ENCODE measurements at places on chromosomes 6 and 20.

DNA sequence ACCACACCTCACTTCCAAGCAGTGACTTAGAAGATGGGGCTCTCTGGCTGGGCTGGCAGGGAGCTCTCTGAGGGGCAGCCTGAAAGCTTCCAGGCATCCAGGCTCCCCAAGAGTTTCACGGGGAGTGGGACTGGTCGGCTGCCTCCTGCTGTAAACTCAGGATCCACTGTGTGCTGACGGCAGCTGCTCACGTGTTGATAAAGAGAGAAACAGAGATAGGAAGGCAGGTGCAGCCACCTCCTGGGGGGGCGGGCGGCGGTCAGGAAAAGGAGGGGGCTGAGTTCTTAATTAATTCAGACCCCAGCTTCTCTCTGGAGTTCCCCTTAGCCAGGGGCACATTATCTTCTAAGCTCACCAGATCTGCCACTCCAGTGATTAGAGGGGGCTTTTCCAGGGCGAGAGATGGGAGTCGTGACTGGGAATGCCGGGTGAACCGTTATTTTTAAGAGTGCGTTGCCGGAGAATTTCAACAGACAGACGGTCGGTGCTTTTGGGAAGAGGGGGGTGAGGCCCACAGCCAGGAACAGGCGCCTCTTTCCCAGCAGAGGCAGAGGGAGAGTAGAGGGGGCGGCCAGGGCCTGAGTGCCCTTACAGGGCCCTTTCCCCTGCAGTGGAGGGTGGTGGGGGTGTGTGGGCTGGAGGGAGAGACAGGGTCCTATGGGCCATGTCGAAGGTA lies 70.9 kb downstream of the CD40 start:
- DNase-seq = no peak

DNA sequence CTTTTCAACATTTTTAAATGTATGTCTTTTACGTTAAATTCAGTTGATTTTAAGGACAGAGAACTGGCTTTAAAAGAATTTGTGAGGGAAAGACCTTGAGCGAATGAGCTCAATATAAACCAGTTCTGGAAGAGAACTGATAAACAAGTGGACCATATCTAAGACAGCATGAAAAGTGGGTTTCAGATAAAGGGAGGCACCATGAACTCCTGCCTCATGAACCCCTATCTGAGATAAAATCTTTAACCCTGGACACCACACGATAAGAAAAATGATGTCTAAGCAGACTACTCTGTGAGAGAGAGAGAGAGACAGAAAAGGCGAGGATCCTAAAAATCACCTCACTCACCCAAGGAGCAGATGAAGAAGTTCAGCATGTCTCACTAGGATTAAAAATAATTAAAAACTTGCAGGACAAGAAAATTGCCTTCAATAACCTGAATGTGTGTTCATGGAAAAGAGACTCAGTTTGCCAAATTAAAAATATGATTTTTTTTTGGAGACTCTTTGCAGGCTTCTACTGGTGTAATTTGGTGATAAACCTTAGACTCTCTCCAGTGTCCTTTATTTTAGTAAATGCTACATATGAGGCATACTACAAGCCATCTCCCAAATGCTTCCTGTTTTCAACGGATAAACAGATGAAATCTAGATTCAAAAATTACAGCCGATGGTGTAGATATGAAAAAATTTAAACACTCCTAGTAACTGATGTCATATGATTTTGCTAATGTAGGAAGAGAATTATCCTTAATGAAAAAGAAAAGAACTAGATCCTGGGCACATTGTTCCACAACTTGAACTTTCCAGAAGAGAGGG lies 299.5 kb downstream of the ADGB start:
- DNase-seq = no peak

DNA sequence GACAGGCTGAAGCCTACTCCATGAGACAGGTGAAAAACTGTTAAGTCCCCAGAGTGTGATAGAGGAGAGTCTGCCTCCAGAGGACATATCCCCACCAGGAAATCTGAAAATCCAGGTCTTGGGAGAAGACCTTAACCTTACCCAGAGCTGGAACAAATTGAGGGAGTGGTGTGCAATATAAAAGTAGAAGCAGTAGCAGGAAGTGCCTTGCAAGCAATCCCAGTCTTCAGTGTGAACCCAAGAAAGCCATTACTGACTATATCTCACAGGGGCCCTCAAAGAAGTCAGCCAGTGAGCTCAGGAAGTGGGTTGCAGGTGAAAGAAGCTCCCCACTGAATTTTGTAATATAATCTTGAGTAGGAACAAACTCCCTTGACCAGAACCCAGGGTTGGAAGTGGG lies 41.9 kb upstream of the PKIB start:
- no peak for DNase-seq

DNA sequence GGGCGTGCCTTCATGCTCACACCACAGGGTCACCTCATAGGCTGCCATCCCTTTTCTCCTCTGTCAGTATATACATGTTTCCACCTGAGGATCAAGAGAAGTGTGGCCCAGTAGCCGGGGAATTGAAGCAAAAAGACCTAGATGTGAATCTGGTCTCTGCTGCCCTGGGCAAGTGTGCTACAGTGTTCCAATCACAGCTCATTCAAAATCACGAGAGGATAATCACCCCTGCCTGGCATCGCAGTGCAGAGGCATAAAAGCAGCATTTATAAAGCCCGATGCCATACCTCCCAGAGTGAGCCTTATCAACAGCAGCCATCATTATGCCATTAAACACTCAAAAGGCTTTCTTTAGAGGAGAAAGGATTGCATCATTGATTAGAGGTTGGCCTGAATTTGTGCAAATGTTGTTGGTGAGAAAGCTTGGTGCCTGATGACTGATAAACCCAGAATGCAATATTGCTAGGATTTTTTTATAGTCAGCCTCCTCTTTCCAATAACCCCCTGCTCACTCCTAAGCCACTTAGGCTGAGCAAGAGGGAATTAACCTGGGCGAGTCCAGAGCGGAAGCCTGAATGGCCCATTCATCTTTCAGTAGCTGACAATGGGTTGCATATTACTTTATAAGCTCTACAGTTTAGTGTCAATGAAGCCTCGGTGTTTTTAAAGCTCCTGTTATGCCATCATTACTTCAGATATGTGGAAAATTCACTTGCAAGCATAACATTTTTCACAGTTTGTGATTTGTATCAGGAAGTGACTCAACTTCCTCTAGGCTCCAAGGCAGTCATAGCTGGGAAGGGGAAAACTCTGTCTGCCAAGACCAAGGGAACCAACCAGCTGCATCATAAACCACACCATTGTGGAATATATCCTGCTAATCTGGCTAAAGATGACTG lies 92.5 kb upstream of the NXT1 start:
- no peak for DNase-seq

GRCh38 chr20:49288250-49288751 lies 10.4 kb upstream of the ZNFX1 start:
- DNase-seq = no peak

DNA sequence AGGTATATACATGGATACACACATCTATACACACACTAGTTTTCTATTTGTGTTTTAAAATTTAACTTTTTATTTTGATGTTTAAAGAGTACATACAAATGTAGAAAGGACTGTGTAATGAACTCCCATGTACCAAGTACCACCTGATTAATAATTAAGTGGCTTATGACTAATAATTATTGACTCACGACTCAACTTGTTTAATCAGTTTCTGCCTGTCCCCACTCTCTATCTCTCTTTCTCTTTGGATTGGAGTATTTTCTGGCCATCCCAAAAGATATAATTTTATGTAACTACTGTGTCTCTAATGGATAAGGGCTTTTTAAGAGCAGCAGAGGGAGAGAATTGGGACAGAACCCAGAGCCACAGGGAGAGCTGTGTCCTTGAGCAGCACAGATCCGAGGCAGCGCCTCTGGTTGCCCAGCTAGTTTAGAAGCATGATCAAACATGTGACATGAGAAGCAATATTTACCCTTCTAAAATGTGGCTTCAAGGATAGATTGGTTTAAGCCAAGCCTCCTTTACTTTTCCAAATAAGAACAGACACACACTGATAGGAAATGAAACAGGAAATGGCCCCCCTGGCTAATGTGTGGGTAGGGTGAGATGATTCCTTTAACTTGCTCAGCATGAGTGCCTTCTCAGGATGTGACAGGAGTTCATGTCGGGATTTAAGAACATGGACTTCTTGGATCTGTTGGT lies 81.0 kb downstream of the ERMARD start:
- DNase-seq = no peak

DNA sequence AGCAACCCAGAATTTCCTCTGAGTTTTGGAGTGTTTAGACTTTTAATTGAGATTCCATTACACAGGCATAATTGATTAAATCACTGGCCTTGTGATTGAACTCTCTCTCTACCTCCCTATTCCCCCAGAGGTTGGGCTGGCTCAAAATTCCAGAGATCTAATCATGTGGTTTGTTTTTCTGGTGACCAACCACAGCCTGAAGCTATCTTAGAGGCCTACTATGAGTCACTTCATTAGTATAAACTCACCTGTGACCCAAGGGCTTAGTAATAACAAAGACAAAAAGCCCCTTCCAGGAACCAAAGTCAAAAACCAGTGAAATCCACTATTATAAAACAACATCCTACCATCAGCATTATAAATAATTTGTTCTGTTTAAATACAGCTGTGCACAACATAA lies 992.5 kb upstream of the CITED2 start:
- DNase-seq = no peak

- no peak for DNase-seq
These were observed 136.9 kb downstream of the FOXO3 start for GRCh38 chr6:108697561-108698161.

DNA sequence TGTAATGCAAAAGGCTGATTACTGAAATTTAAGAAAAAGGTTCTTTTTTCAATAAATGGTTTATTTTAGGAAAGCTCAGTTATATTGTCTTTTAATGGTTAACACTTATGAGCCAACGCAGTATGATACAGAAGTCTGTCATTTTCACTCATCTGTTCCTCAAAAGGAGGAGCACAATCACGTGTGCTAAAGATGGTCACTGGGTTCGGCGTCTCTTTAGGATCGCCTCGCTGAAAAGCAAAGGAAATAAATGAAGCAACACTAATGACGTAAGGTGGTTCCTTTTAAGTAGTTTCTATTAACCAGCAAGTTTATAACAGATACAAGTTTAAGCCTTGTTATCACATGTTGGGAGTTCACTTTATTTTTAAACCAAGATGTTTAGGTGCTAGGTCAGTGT lies 125.7 kb downstream of the MAP3K4 start:
- DNase-seq = no peak

- DNase-seq = no peak
These were observed 75.2 kb upstream of the PMEPA1 start for GRCh38 chr20:57785061-57785460.

- DNase-seq = no peak
These were observed 84.3 kb downstream of the THBS2 start for GRCh38 chr6:169169375-169169774.

DNA sequence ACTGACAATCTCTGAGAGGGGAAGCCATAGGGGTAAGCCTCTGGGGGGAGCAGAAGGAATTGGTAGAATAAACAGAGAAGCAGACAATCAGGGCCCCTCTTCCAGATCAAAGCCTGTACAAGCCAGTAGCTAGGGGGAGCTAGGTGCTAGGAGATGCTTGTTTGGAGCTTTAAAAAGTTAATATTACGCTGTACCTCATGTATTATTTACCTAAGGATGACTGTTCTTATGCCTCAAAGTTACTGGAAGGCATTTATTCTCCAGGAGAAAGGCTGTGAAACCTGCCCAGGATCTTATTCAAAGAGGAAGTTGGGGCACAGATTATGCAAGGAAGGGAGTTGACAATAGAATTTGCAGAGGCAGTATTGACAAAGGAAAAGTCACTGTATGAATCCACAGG lies 111.8 kb upstream of the SLC35F1 start:
- no peak for DNase-seq

DNA sequence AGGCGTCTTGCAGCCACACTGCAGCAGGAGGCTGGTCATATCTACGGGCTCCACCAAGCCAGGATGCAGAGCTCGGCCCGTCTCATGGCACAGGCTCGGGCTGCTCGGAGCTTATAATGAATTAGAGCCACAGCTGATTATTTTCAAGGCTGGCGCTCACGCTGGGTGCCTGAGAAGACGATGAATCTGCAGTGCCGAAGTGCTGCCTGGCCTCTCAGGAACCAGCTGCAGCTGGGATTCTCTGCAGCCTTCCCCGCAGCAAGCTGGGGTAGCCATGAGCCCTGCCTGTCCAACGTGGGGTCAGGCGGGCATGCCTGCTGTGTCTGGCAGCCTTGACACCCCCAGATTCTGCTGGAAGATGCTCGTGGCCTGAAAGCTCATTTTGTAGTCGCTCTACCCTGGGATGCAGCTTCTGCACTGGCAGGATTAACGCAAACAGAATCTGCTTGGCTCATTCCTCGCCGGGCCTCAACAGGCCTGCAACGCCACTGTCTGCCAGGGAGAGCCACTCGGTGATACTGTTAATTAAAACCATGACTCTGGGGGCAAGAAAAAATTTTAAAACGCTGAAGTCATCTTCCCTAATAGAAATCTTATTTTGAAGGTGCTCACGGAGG lies 104.3 kb downstream of the CDH26 start:
- DNase-seq = no peak

GRCh38 chr6:31615748-31616147 lies 714 bp downstream of the AIF1 start:
- no peak for DNase-seq

DNA sequence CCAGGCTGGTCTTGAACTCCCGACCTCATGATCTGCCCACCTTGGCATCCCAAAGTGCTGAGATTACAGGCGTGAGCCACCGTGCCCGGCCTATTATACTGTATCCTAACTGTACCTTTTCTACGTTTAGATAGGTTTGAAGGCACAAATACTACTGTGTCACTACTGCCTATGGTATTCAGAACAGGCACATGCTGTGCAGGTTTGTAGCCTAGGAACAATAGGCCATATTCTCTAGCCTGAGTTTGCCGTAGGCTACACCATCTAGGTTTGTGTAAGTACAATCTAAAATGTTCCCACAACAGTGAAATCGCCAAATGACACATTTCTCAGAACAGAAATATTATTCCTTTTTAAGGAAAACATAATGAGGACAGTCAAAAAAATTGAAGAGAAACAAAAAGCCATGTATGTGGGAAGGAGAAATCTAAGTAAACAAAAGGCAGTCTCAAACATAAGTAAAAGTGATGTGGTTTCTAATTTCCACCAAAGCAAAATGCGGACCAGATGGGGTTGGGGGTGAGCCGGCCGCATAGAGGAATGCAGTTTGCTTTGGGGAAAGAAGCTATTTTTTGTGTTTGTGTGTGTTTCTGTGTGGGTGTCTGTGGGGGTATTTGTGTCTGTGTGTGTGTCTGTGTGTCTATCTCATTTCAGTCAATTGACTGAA lies 192.6 kb upstream of the SALL4 start:
- DNase-seq = no peak
